ENCODE measurements at places on chromosomes 5 and 9.

DNA sequence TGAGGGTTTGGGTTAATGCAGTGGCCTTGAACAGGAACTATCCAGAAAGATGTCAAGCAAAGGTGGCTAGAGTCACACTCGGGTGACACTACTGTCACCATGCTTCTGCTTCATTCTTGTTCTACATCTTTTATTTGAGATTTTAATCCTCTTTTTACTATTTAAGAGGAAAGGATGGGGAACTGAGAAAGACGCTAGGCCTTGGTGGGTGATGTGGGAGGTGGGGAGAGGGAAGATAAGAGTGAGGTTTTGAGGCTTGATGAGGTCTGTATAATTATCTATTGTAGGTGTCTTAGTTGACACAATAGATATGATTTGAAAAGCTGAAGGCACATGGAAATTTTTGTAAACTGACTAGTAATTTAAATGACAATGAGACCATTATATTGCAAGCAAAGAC is 3.5 kb upstream of the BASP1 start:
- DNase-seq: no peak

GRCh38 chr5:151295138-151295537 is 8.4 kb downstream of the SLC36A3 start:
- DNase-seq: no peak

- no peak for DNase-seq
Measured at GRCh38 chr5:33649549-33650482, 209.1 kb downstream of the TARS1 start.

GRCh38 chr5:178595150-178595549 is 5.0 kb upstream of the COL23A1 start:
- DNase-seq: no peak

DNA sequence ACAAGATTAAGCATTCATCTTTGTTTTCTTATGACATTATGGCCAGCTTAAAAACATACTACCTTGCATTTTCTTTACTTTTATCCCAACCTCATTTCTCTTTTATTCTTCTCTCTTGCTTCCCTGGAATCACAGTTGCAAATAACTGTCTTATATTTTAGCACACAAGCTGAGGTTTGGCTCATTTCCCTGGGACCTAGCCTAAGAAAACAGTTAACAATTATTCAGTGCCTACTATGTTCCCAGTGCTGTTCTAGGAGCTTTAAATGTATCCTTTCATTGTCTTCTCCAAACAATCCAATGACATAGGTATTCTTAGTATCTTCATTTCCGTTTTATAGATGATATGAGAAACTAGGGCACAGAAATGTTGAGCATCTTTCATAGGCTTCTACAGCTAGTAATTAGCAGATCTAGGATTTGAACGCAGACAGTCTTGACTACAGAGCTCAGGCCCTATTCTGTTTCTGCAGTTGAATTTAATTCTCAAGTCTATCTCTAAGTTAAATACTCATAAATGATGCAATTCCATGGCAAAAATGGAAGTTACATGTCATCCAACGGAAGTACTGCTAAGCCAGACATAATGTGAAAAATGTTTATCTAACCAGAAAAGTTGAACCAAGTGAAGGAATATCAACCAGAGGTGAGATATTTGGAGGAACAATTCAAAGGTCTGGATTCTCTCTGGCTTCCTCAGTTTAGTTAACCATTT is 52.3 kb upstream of the MTAP start:
- DNase-seq: peak; percentile 4
